ENCODE measurements at places on chromosomes 1 and 21.

- DNase-seq, result peak; percentile 29
These were observed 12.6 kb upstream of the SAMD11 start for GRCh38 chr1:910881-911721.

DNA sequence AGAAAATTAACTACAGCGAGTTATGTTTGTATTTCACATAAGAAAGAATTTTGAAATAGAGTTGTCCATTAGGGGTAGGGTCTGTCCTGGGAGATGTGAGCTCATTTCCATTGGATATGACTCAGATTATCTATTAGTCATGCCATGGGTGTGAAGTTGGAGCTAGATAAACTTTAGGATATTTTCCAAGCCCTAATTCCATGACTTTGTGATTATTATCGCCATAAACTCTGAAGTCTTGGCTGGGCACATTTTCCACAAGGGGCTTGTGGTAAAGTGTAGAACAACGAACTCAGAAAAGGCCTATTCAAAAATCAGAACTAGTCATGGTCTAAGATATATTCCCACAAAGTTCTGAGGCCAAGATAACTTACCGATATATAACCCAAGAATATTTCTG is 396.6 kb downstream of the DPYD start:
- no peak for DNase-seq

GRCh38 chr1:155900161-155900560 is 11.0 kb downstream of the RIT1 start:
- DNase-seq, result no peak

DNA sequence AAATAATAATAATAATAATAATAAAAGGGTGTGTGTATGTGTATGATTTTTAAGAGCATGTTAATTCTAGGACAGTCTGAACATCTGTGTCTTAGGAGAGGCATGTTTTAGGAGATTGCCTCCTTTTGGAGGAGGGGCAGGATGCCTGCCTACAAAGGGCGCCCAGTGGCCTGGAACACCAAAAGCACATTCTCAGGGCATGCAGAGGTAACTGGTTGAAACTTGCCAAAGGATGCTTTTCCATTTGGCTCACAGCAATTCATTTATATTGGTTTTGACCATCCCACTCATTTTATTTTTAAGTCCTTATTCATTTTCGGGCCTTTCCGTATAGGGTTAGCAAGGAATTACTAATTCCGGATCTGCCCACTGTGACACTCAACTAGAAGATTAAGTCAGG is 21.1 kb upstream of the LAMC2 start:
- no peak for DNase-seq

DNA sequence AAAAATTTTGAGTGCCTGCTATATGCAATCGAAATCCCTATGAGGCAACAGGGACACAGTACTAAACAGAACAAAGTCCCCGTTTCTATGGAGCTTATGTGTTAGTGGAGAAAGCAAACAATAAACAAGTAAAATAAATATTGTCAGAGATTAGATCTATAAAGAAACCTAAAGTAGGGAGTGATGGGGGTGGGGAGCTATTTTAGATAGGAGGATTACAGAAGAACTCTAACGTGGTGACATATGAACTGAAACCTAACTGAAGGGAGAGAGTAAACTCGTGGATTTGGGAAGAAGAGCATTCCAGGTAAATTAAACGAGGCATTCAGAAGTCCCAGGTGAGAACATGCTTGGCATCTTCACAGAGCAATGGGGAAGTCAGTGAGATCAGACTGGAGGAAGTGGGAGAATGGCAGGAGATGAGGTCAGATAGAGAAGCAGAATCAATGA is 154.5 kb downstream of the DENND1B start:
- DNase-seq, result no peak

DNA sequence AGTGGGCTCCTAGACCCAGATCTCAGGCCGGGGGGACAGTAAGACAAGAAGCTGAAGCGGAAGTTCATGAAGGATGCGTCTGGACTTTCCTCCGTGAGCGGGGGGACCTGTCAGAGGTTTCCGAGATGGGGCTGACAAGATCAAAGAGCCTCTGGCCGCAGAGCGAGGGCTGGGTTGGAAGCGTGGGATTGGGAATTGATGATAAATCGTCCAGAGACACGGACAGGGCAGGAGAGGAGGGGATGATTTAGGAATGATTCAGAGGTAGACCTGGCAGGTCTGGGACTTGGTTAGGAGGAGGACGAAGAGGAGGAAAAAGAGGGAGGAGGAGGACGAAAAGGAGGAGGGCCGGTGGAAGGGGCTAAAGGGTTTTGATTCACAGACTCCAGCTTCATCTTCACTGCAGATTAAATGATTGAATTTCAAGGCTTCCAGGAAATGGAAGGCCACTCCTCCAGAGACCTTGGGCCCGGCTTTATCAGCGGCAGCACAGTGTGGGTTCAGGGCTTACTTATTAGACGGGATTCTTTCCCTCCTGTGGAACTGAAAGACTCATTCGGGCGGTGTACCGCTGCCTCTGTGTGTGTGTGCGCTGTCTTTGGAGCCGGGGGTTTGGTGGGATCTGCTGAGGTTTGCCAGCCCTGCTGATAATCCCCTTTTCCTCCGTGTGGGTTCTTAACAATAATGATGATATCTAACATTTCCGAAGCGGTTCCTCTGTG is 85.7 kb upstream of the SLC45A1 start:
- no peak for DNase-seq

- DNase-seq, result no peak
These were observed 37.6 kb downstream of the PRKCZ start for GRCh38 chr1:2087766-2088165.

DNA sequence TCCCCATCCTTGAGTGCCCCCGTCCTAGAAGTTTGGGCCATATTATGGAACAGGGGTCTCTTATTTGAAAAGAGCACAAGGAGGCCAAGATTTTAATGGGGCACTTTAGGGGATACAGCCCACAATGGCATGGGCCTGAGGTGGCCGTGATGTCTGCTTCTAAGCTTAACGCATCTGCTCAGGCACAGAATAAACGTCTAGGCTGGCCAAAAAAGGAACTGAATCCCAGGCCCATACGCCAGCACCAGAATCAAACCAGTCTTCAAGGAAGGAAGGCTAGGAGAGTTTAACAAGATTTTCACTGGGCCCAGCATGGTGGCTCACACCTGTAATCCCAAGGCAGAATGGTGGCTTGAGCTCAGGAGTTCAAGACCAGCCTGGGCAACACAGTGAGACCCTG is 9.2 kb upstream of the SARS1 start:
- DNase-seq, result no peak

DNA sequence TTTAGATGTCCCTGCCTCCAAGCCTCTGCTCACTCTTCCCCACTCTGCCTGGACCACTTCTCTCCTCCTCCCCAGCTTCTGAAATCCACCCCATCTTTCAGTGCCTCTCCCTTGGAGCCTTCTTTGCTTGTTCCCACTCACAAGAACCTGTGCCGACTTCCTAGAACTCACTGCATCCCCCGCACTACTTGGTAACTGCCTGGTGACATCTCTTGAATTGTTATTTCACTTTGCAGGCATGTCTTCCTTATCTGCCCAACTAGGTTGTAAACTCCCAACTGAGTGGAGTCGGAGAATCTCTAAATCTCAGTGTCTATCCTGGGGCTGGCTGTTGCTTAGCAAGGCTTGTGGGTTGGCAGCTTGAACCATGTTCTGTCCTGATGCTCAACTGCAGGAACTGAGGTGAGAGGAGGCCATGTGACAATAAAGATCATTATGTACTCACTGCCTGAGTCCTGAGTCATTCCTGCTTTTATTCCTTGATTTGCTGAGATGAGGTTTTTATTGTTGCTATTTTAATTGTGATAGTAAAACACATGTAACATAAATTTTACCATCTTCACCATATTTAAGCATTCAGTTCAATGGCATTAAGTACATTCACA is 3.9 kb downstream of the KPRP start:
- DNase-seq, result no peak

- DNase-seq, result no peak
These were observed 16.4 kb downstream of the ECHDC2 start for GRCh38 chr1:52904927-52905698.

DNA sequence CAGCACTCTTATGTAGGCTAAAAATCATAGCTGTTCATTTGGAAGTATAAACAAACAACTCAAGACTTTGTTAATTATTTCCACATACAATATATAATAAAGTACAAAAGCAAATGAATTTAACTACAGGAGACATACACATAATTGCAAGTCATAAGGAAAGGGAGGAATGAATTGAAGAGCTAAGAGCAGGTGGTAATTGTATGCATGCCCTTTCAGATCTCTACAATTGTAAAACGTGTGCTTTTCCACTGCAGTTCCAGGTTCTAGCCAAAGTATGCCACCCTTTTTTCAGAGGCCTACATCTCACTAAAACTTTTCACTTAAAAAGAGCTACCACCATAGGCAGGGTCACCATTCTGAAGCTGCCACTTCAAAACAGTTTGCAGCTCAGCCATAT is 42.8 kb upstream of the HP1BP3 start:
- DNase-seq, result no peak

Data from NCI-H2227 treated with DMSO at 0.1 percent for 48 hours (cell line).